ENCODE measurements at places on chromosomes 1 and 21. TPM values are rescaled to one million over a fixed set of nuclear protein-coding genes. Genes with fewer than 3 reads are reported as not detected.

Gene DSCAM
- polyA plus RNA-seq: 1.7 TPM

Gene DR1
- polyA plus RNA-seq: 27.7 TPM

Gene VWA1
- 29.1 TPM for polyA plus RNA-seq

Gene LCE2B
- polyA plus RNA-seq: 0.19 TPM

Gene WNT3A
- 0.07 TPM for polyA plus RNA-seq

DNA sequence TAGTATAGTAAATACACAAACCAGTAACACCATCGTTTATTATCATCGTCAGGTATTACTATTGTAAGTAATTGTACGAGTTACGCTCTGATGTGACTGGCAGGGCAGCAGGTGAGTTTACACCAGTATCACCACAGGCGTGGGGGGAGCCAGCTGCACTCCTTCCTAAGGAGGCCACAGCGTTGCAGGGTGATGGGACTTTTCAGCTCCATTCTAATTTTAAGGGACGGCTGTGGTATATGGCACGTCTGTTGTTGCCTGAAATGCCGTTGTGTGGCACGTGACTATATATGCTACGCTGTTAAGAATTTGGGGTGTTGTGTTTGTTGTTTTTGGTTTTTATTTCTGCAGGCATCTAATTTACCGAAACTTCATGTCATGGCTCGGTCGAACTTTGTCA is 164.8 kb upstream of the COL6A1 start:
- no peak for DNase-seq

- no peak for DNase-seq
Observed at GRCh38 chr1:17790383-17791054, 35.4 kb downstream of the ACTL8 start.

GRCh38 chr21:38444691-38445090 is 53.6 kb downstream of the ERG start:
- DNase-seq: no peak

DNA sequence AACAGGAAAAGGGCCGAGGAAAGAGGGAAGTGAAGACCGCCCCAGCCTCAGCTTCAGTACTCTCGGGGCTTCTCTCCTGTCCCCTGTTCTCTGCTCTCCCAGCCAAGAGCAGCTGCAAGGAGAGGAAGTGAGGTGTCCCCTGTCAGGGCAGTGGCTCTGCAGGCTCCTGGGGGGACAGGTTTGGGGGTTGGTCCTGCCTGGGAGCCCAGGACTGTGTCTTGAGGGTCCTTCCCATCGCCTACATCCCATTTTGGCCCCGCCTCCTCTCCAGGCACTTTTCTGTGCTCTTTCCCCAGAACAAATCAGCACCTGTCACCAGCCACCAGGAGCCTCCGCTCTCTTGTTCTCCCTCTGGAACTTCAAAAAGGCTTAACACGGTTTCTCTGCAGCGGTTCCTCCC is 82.6 kb downstream of the VWA5B1 start:
- DNase-seq: no peak

DNA sequence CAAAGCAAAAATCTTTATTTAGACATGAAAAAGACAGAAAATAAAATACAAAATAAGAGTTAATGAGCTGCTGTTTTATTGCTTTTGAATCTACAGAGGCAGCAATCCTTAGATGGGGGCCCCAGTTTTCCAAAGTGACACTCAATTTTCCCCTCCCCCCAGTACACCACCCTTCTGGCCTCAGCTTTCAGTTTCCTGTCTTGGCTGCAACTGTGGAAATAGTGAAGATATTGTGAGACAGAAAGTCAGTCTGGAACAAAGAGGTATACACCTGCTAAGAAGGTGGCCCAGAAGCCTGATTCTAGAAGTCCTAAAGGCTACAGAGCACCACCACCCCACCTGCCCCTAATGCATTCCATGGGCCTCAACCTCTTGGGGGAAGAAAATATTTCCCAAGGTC is 1.1 kb upstream of the MTMR11 start:
- no peak for DNase-seq

- no peak for DNase-seq
Observed at GRCh38 chr1:84166797-84167196, 22.7 kb downstream of the PRKACB start.

DNA sequence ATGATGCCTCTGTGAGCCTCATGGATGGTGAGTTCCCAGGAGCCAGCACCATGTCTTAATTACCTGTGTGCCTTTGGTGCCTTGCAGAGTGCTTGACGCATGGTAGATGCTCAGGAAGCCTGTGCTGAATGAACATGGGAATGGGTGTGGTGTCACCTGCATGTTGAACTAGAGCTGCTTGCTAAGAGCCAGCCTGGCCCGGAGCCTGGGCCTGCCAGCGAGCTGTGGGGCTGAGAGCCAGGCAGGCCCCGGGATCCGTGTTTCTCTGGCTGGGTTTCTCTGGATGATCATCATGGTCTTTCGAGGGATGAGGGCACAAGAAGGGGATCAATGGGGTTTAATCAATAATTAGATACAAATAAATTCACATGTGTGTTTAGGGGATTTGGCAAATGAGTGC is 6.7 kb upstream of the TEX35 start:
- DNase-seq: no peak

DNA sequence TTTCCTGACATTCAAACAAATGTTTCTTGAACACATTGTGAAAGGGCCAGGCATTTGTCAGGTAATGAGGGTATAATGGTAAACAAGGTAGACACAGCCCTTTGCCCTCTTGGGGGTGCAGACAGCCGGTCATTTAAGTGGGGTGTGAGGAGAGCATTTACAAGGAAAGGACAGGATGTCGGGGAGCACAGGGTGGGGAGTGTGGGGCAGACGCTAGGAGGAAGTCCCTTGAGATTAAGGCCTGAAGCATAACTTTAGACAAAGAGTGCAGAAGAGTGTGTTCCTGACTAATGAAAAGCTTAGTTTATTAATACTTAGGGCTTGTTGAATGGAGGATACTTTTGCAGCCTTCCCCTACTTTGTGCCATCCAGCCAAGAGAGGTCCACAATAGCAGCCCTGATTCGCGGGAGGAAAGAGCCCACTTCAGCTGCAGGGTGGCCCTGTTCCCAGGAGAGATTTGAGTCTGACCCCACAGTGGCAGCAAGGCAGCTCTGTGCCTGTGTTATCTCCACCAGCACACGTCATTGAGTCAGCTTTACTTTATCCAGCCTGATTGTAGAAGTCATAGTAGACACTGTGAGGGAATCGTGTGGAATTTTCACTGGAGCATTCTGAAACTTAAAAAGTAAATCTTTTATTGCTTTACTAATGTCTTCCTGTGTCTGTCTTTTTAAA is 35.1 kb downstream of the MPZL1 start:
- no peak for DNase-seq

GRCh38 chr1:155017946-155018316 is 15.3 kb downstream of the ZBTB7B start:
- no peak for DNase-seq

GRCh38 chr21:41886328-41886727 is 7.2 kb upstream of the PRDM15 start:
- no peak for DNase-seq

GRCh38 chr1:223524930-223525451 is 131.8 kb downstream of the CCDC185 start:
- DNase-seq: no peak

DNA sequence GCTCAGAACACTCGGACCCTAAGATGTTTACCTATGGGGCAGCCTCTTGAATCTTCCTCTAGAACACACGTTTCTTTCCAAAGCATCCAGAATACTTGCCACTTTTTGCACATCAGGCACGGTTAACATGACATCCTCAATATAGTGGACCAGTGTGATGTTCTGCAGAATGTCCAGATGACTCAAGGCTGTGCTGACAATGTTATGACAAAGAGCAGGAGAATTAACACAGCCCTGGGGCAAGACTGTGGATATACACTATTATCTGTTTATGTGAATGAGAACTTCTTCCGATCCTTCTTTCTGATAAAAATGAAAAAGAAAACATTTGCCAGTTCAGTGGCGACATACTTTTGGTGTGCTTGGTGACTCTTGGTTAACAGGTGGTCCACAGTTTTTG is 154.3 kb downstream of the PDE4B start:
- DNase-seq: no peak

- DNase-seq: no peak
Observed at GRCh38 chr21:31894457-31894856, 21.6 kb downstream of the HUNK start.

GRCh38 chr1:228487336-228488124 is at the start of gene RNF187:
Gene RNF187, plus strand, starts transcription at chr1:228487382.
- no peak for DNase-seq

GRCh38 chr1:222329493-222330045 is 218.3 kb downstream of the HHIPL2 start:
- DNase-seq: no peak

GRCh38 chr1:173467426-173467825 is 9.7 kb upstream of the PRDX6 start:
- no peak for DNase-seq

DNA sequence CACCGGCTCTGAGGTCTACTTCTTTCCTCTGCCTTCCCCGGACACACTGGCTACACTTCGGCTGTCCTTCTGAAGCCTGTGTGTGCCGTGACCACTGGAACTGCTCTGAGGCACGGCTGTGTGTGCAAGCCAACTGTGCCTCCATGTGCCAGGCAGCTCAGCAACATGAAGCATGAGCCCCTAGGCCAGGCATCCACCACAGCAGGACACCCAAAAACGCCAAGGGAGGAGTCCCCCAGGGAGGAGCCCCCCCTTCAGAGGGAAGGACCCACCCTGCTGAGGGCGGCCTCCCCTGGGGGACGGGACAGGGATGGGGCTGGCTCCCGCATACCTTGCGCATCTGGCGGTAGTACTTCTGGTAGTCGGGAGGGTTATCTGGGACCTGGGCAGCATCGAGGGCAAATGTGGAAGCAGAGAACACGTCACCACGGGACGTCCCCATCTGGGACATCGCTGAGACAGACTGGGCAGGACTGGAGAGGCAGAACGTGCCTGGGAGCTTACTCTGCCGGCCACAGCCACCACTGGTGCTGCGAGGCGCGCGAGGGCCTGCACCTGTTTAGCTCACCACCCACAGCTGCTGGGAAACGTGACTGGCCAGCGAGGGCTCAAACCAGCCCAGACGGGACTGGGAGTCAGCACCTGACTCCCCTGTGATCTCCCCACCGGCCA is 20.5 kb downstream of the LSS start:
- DNase-seq: no peak

DNA sequence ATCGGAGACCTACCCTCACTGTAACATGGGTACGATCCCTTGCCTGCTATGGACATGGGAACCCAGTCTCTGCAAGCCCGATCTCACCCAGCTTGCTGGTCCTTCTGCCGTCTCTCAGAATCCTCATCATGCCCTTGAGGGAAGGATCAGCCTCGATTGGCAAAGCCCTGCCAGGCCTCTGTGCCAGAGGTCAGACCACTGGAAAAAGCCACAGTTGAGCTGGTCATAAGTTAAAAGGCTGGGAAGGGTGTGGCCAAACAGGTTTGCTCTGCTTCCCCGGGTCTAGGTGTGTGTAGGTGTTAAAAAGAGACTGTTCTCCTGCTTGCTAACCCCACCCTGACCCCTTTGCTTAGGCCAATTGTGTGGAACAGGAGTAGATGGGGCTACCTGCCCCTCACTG is 19.5 kb upstream of the PADI3 start:
- no peak for DNase-seq

DNA sequence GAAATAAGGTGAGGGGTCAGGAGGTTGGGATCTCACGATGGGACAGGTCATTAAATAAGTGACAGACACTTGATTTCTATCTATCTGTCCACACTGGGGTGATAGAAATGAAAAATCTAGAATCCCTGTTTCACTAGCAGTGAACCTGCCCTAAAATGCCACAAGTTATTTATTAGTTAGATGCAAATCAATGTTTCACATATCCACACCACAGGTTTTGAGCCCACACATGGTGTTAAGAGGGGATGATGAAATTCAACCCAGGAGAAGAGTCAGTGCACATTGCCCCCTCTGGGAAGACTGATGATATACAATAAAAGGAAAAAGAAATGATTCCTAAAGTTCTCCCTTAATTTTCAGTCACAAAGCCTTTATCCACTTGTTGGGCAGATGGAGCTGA is 10.1 kb upstream of the NTPCR start:
- no peak for DNase-seq

DNA sequence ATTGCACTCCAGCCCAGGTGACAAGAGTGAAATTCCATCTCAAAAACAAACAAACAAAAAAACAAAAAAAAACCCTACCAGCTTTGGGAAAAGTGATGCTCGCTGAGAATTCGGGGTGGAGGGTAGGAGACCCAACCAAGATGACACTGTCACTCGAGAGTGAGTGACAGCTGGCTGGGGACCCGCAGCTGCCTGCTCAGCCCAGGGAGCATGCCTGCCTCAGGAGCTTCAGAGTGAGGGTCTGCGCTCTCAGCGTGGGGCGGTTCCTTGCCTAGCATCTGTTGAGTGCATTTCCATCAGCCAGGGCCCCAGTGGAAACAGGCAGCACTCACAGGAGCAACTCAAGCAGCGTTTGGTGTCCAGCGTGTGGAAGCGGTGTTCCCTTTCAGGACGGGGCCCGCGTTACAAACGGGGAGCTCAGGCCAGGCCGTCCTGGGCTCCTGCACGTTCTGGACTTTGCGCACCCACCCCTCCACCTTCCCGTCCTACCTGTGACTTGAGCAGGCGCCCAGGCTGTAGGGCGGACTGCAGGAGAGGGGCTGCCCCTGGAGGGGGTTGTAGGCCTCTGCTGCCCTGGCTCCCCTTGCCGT is 5.9 kb downstream of the CSTB start:
- DNase-seq: no peak

DNA sequence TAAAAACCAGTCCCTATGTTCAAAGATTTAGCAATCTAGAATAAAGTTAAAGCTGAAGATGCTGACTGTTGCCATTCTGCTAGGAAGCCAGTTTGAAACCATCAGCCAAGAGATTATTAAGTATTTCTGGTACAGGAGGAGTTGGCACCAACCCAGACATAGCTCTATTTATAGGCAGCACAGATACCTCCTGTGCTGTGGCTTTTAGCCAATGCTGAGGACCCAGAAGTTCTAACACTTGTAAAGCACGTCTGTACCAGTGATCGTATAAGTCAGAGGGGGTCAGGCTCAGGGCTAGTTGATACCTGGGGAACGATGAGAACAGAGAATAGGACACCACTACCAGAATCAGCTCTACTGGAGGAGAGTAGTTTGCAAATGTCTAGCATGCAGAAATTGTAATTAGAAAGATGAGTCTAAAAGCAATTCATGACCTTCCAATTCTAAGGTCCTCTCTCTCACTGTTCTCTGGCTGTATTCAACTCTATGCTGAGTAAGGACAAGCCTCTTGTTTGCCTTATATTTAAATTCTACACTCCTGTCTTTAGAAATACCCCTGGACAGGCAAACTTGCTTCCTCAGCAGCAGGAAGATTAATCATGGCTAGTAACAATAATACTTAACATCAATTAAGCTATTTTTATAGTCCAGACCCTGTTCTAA is 96.8 kb upstream of the PALMD start:
- no peak for DNase-seq

DNA sequence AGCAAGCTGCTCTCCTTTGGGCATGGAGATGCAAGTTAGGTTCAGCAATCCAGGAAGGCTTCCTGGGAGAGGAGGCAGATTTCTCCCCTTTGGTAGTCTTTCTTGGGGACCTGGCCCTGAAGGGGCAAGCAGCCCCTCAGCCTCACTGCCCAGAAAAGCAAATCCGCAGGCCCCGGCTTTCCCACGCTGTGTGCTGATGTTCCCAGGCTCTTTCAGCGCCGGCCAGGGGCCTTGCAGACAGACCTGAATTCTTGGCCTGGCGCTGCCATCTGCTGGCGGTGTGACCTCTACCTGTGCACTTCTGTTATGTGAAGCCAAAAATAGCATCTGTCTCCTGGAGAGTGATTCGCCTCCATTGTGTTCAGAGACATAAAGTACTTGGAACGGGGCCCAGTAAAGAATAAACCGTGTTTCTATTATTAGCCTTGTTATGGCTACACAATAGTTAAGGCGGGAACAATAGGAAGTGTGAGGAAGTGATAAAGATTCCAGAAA is 64.8 kb downstream of the ALPL start:
- DNase-seq: peak; percentile 74

- no peak for DNase-seq
Observed at GRCh38 chr1:208332036-208332773, 88.0 kb upstream of the PLXNA2 start.
